ENCODE measurements at places on chromosomes 2 and 18.

- no peaks in the 10 kb centered on the region for H3K36me3 ChIP-seq
- H3K4me1 ChIP-seq = peaks cover 10% of the 10 kb centered on the region
- no peak overlapping the region for H3K4me3 ChIP-seq
- H3K27me3 ChIP-seq = peaks cover 53% of the 10 kb centered on the region
- no peak for DNase-seq
- H3K27ac ChIP-seq = no peak overlapping the region
Observed at GRCh38 chr2:231920795-231921194, 5.4 kb downstream of the NPPC start.

DNA sequence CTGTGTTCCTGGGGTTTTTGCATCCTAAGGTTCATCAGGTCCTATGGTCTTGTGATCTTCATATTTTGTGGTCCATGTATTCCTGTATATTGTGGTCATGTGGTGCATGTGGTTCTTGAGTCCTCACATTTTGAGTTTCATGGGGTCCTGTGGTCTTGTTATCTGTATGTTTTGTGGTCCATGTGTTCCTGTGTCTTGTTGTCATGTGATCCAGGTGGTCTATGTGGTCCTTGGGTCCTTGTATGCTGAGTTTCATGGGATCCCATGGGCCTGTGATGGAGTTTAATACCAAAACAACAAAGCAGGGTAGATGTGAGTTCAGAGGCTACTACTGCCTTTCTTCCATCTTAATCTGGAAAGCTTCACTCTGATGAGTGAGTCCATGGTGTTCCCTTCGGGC, 166.4 kb downstream of the TMEM18 start:
- H3K4me1 ChIP-seq = no peaks in the 10 kb centered on the region
- no peak for DNase-seq
- H3K4me3 ChIP-seq = no peak overlapping the region

- H3K27ac ChIP-seq = no peak overlapping the region
- peaks cover 6% of the 10 kb centered on the region for H3K4me1 ChIP-seq
- H3K4me3 ChIP-seq = no peak overlapping the region
- H3K36me3 ChIP-seq = peaks cover 9% of the 10 kb centered on the region
- no peak for DNase-seq
- H3K27me3 ChIP-seq = peaks cover 9% of the 10 kb centered on the region
Observed at GRCh38 chr18:36464126-36464651, 166.7 kb downstream of the FHOD3 start.

GRCh38 chr2:149365931-149366583, 35.7 kb downstream of the LYPD6 start:
- no peaks in the 10 kb centered on the region for H3K36me3 ChIP-seq
- no peak overlapping the region for H3K4me3 ChIP-seq
- no peak for DNase-seq

GRCh38 chr2:167548396-167548795, 660.1 kb downstream of the XIRP2 start:
- no peak overlapping the region for H3K4me3 ChIP-seq
- no peak for DNase-seq
- peaks cover 2% of the 10 kb centered on the region for H3K36me3 ChIP-seq
- no peaks in the 10 kb centered on the region for H3K4me1 ChIP-seq
- no peak overlapping the region for H3K27ac ChIP-seq

- DNase-seq = no peak
- H3K36me3 ChIP-seq = no peaks in the 10 kb centered on the region
- peaks cover 22% of the 10 kb centered on the region for H3K27me3 ChIP-seq
- no peak overlapping the region for H3K4me3 ChIP-seq
- H3K4me1 ChIP-seq = no peaks in the 10 kb centered on the region
Observed at GRCh38 chr2:217701622-217702021, 301.2 kb downstream of the TNS1 start.

GRCh38 chr2:183222751-183223150, 98.5 kb downstream of the NUP35 start:
- H3K4me1 ChIP-seq = no peaks in the 10 kb centered on the region
- H3K27me3 ChIP-seq = no peaks in the 10 kb centered on the region
- peaks cover 2% of the 10 kb centered on the region for H3K36me3 ChIP-seq
- H3K27ac ChIP-seq = no peak overlapping the region

- no peaks in the 10 kb centered on the region for H3K27me3 ChIP-seq
- H3K4me3 ChIP-seq = no peak within 1 kb of the TSS
- H3K36me3 ChIP-seq = no peaks in the 10 kb centered on the region
- H3K27ac ChIP-seq = no peak within 1 kb of the TSS
- DNase-seq = no peak
- no peaks in the 10 kb centered on the region for H3K4me1 ChIP-seq
Observed at GRCh38 chr18:43277164-43277600, at the start of gene SYT4. TSS of gene SYT4 (minus strand) at chr18:43277490. CDS start at chr18:43277281, 209 bp downstream.

- no peak overlapping the region for H3K27ac ChIP-seq
- no peaks in the 10 kb centered on the region for H3K36me3 ChIP-seq
- DNase-seq = no peak
- no peak overlapping the region for H3K4me3 ChIP-seq
Observed at GRCh38 chr2:199987586-199987985, 32.2 kb downstream of the MAIP1 start.

DNA sequence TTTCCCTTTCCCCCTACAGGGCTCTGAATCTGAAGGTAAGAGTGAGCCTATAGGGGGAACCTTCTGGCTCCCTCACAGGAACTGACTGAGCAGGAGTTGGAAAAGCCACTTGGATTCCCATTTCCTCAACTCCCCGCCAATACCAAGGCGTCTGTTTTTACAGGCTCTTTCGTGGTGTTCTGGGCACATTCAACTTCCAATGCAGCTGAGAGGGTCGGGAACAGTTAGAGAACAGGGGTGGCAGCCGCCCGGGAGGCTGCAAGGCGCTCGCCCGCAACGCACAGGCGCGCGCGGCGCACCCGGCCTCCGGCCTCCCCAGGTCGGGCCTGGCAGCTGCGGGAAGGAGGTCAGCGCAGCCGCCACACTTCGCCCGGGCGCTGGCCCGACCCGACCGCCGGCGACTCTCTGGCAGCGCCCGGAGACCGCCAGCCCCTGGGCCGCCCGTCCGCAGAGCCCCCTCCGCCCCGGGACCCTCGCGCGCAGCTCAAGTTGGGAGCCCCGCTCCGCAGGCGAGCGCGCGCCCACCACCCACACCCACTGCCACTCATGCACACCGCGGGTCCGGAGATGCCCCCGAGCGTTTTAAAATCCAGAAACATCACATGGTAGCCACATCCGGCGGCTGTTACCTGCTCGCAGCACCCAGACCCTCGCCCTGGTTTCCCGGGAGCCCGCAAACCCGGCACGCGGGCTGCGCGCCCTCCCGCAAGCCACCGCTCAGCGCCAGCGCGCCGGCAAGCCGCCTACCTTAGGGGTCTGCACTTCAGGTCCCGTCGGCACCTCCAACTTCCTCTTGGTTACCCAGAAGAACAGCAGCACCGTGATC, 816 bp downstream of the GALNT14 start:
- H3K36me3 ChIP-seq = peaks cover 3% of the 10 kb centered on the region
- no peak for DNase-seq
- H3K4me1 ChIP-seq = peaks cover 5% of the 10 kb centered on the region
- H3K27ac ChIP-seq = no peak overlapping the region
